ENCODE measurements at places on chromosomes 5 and 9.

DNA sequence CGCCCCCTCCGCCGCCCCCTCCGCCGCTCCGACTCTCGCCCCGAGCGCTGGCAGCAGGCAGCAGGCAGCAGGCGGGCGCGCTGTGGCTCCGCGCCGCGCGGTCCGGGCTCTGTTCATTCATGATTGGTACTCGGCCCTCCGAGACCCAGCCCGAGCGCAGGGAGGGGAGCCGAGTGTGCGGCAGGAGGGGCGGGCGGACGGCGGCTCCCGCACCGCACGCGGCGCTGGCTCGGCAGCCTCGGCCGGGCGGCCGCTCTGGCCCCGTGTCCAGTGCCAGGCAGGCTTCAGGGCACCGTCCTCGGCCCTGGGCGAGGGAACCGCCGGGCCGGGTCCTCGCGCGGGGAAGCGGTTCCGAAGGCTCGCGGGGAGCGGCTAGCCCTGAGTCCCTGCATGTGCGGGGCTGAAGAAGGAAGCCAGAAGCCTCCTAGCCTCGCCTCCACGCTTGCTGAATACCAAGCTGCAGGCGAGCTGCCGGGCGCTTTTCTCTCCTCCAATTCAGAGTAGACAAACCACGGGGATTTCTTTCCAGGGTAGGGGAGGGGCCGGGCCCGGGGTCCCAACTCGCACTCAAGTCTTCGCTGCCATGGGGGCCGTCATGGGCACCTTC lies at the start of gene KCNIP1:
Gene KCNIP1 (plus strand): TSS at position 31 of the 607 bp plus-strand sequence.
- DNase-seq, result peak; percentile 65

GRCh38 chr5:114335391-114335790 lies 26.5 kb upstream of the KCNN2 start:
- no peak for DNase-seq

DNA sequence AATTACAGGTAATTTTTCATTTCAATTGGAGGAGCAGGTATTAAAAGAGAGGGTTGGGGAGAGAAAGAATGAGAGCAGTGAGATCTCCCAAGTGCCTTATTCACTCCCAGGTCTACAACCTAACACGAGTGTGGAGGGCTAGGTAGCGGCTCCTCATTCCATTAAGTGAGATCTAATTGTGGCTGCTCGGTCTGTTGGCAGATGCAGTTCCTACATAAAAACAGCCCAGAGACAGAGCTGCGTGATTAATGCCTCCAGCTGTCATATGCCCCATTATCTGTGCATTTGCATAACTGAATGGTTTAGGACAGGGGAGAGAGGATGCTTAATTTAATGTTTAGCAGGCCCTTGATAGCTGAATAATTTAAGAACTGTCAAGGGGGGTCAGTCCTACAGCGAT lies 100.5 kb downstream of the PSAT1 start:
- DNase-seq, result peak; percentile 46

GRCh38 chr9:133377721-133378216 lies 1.6 kb downstream of the STKLD1 start:
- DNase-seq, result peak; percentile 49

GRCh38 chr9:13896922-13897835 lies 416.8 kb downstream of the NFIB start:
- no peak for DNase-seq

DNA sequence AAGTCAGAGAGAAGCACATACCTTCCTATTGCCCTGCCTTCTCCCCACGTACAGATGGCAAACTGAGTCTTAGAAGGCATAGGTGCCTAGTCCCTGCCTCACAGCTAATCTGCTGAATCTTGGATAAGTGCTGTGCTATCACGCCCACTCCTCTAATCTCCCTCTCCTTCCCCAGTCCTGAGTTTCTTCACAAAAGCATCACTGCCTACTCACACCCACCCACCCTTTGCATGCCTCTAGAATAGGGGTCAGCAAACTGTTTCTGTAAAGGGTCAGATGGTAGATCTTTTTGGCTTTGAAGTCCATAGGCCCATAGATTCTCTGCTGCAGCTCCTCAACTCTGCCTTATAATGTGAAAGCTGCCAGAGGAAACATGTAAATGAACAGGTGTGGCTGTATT lies 23.2 kb upstream of the JADE2 start:
- no peak for DNase-seq

- DNase-seq, result no peak
Measured at GRCh38 chr5:169838688-169839087, 141.6 kb downstream of the INSYN2B start.
